Osteoblast (primary cell): ENCODE measurements at places on chromosomes 3 and 15. TPM values are rescaled to one million over a fixed set of nuclear protein-coding genes. Genes with fewer than 3 reads are reported as not detected.

- peak; percentile 97 for DNase-seq
Observed at GRCh38 chr3:46883054-46883829, 5.7 kb downstream of the PTH1R start.

DNA sequence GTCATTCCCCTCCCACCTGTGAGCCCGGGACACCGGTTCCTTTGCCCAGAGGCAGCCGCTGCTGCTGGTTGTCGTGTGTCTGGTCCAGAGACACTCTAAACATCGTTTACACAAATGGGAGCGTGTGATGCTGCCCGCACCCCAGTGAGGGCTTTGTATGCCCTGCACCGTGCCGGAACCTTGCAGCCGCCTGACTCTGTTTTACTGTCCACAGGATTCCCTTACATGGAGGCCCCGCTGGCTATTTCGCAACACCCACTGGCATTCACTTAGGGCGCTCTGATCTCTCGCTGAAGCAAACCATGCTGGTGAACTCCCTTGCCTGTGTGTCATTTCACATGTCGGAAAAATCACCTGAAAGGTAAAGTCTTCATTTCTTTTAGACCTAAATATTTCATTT, 100.8 kb upstream of the SLC6A6 start:
- DNase-seq: no peak

DNA sequence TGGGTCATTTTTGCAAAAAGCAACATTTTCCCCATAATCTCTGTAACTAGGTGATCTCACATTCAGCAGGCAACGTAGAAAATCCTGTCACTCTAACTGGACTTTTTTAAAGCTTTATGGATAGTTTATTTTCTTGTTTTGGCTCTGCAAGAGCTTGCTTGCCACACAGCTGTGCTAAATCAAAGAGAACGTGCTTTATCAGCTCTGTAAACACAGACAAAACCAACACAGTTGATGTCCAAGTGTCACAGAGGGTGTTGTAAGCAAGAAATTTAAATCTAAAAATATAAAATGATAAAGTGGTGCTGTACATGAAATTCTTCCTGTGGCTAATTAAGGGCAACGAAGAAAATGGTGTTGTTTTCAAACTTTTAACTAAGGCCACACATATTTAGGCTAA, 97.5 kb upstream of the STAC start:
- DNase-seq: no peak

DNA sequence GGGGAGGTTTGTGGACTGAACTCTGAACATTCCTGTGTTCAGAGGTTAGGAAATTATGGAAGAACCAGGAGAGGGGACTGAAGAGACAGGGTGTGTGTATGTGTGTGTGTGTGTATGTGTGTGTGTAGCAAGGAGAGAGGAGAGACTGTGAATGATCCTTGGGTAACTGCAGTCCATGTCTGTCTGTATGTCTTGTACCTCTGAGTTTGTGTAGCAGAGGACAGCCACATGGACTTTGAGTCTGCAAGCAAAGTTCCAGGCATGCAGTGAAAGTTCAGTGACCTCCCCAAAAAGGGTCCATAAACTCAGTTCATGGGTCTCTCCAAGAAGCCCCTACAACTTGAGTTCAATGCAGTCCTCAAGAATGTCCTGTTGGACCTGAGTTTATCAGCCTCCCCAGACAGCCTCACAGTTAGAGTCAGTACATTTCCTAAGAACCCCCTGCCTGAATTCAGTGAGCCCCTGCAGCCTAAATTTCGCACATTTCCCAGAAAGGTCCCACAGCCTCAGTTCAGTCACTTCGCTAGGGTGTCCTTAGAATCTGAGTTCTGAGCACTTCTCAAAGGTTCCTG, 28.3 kb upstream of the HERC1 start:
- DNase-seq: no peak

GRCh38 chr3:81744366-81744765, 17.1 kb downstream of the GBE1 start:
- peak; percentile 92 for DNase-seq

DNA sequence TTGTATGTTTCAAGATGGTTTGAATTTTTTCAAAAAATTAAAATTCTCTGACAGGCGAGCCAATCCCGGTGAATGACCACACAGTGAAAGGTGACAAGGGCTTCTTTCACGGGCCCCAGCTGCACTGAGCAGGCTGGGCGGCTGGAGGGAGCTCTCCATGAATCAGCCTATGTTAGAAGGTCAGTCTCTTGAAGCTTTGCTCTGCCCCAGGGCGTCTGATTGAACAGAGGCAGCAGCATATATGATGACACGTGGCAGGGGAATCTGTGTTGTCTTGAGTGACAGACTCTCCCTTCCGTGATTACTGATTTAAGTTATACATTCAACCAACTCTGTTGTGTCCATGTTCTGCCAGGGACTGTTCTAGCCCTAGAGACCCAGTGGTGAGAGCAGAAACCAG, 51.5 kb downstream of the ISG20 start:
- no peak for DNase-seq

- peak; percentile 34 for DNase-seq
Observed at GRCh38 chr15:39181940-39182339, 398.9 kb upstream of the THBS1 start.

DNA sequence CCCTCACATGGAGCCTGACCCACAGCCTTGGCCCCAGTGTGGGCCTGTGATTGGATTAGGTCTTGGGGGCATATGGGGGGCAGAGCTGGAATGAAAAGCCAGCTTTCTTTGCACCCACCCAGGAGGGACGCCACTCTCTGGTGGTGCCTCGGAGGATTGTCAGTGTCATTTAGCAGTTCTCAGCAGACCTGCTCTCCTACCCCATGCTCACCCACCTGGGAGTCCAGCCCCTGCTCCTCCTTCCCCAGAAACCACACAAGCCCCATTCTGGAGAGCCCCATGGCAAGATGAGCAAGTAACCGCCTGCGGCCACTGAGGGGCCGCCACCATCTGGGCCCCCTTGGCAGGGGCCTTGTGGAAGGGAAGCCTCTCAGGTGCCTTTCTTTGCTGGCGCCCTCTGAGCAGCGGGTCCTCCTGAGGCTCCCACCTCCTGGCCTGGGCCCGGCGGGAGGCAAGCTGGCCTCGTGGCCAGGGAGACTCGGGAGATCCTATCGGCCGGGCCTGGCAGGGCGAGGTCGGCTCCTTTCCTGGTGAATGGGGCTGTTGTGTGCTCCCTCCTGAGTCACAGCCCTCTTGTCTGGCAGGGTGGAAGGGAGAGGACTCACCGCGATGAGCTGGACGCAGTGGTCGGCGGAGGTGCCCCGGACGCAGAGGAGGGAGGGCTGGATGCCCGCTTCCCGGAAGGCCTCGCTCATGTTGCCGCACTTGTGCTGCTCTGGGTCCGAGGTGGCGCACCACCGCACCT, 2.3 kb downstream of the MELTF start:
- peak; percentile 90 for DNase-seq

- no peak for DNase-seq
Observed at GRCh38 chr3:100265016-100265415, 4.2 kb downstream of the TBC1D23 start.

GRCh38 chr3:122947738-122948137, 79.8 kb downstream of the SEMA5B start:
- no peak for DNase-seq

GRCh38 chr3:116601206-116601605, 108.4 kb upstream of the TUSC7 start:
- no peak for DNase-seq

DNA sequence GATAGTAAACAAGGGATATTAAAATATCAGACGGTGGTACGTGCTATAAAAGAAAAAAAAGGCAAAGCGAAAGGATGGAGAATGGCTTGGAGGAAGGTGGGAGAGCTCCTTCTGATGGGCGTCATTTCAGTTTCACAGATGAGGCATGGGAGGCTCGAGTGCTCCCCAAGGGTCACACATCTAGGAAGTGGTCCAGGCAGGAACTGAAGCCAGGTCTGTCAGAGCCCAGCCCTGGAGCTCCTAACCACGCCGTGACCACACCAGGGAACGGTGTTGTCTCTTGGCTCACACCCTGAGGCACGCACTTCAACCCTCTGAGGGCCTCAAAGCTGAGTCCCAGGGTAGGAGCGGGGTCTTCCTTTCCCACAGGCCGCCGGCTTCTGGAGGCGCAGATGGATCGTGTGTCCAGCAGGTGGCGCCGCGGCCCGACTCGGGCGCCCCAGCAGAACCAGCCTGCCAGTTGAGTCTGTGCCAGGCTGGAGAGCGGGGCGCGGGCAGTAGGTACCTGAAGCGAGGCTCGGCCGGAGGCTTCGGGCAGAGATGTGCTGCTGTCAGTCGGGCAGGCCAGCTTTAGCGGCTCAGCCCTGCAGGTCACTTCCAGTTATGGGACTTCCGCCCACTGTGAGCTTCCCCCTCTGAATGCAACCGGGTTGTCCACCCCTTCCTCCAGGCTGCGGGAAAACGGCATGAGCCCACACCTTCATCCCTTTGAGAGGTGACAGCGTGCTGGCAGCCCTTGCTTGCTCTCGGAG, 68.1 kb downstream of the SLC6A1 start:
- DNase-seq: peak; percentile 95

DNA sequence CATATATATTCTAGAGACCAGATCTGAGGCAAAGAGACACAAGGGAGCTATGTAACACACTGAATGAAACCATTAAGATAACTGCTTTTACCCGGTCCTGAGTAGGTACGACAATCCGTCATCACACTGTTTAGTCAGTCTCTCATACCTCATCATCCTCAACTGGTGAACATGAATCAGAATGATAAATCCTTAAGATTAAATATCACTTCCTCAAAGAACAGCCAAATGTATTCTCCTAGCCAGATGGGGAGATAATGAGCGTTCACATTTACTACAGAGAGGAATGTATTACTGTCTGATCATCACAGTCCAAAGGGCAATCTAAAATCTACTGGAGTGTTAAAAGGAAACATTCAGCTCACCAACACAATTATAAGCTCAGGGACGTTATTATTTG, 319.4 kb upstream of the STAC start:
- no peak for DNase-seq

DNA sequence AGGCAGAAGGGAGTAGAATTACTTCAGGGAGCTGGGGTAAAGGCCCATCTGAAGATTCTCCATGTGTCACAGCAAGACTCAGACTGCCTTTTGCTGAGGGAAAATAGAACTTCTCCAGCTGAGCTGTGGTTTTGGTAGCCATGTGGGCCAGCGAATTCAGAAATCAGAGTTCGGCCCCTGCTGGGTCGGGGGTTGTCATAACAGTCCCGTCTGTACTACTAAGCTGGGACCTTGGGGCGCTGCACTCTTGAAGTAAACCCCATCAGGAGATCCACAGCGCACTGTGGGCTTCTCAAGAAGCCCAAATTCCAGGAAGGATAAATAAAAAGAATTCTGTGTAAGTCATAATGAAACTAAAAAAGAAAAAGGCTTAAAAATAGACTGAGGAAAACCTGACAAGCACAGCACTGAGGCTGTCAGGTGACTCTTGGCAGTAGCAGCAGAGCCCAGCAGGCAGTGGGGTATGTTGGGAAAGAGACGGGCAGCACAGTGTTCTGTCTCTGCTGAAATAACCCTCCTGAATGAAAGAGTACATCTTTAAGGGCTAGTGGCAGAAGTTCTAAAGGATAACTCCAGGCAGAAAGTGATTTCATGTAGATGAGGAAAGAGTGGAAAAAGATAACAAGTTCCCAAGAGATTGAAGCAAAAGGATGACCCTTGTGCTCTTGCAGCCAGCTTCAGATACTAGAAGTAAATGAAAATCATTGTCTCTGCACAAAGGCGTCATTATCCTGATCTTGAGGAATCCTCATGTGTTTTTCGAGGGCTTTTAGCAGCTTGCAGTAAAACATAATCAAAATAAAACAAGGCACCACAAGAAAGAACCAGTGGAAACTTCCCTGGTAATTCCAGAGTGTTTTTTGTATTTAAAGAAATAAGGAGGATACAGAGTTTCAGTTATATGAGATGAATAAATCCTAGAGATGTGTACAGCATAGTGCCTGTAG, 74.5 kb downstream of the RAB7A start:
- DNase-seq: no peak

DNA sequence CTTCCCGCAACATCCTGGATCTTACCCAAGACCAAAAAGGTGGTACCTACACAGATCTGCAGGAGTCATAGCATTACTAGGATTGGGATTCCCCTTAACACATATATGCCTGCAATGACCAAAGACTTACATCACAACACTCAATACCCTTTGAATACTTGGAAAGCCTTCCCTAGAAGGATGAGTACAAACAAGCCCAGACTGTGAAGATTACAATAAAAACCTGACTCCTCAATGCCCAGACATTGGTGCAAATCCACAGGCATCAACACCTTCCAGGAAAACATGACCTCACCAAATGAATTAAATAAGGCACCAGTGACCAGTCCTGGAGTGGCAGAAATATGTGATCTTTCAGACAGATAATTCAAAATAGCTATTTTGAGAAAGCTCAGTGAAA, 326.8 kb downstream of the TBL1XR1 start:
- peak; percentile 18 for DNase-seq

- DNase-seq: no peak
Observed at GRCh38 chr15:57403566-57404325, 27.4 kb downstream of the CGNL1 start.

- DNase-seq: no peak
Observed at GRCh38 chr3:23611737-23612295, 193.9 kb upstream of the UBE2E1 start.

- DNase-seq: no peak
Observed at GRCh38 chr15:74109713-74110112, 20.7 kb upstream of the ISLR2 start.

DNA sequence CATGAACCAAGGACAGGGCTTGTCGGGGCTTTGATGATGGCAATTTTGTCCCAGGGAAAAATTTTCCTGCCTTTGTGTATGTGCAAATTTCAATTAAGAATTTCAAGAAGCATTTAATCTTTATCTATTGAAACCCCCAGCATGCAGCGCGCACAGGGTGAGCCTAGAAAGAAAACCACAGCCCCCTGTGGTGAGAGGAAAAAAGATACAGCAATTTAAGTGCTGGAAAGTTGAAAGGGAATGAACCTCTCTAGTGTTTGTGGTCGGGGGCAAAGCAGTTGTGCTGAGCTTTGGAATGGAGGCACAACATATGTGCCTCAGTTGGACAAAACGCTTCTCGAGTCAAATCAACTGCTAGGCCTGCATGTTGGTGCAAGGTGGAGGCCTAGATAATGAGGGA, 111.8 kb upstream of the C15orf61 start:
- DNase-seq: no peak

- DNase-seq: no peak
Observed at GRCh38 chr15:72034351-72034750, 83.6 kb downstream of the MYO9A start.

DNA sequence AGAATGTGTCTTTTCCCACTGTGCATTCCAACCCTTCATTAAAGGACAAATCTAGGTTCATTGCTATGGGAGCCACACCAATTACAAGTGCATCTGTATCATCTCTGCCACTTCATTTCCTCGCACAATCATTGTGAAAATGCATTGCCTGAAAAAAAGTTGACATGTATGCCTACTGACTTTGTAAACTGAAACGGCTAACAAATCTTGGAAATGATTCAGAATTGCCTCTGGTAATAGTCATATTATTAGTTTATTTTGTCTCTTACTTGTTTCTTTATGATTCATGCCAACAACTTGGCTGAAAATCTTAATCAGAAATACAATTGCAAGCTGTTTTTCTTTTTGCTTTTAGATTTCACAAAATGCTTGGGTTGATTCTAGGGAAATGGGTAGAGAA, 497.1 kb downstream of the ZIC1 start:
- peak; percentile 75 for DNase-seq

FOXB1 gene
- not detected in 2 replicates for total RNA-seq

NANOGP8 gene
- total RNA-seq: under 0.01 and 1.2 TPM in 2 replicates

DPPA2 gene
- total RNA-seq: not detected in 2 replicates

UQCC5 gene
- total RNA-seq: 6.5 and 8.3 TPM in 2 replicates

PLSCR2 gene
- not detected in 2 replicates for total RNA-seq
